ENCODE measurements at places on chromosomes 5 and 9.

- no peak for DNase-seq
Measured at GRCh38 chr5:31036411-31036810, 157.1 kb upstream of the CDH6 start.

DNA sequence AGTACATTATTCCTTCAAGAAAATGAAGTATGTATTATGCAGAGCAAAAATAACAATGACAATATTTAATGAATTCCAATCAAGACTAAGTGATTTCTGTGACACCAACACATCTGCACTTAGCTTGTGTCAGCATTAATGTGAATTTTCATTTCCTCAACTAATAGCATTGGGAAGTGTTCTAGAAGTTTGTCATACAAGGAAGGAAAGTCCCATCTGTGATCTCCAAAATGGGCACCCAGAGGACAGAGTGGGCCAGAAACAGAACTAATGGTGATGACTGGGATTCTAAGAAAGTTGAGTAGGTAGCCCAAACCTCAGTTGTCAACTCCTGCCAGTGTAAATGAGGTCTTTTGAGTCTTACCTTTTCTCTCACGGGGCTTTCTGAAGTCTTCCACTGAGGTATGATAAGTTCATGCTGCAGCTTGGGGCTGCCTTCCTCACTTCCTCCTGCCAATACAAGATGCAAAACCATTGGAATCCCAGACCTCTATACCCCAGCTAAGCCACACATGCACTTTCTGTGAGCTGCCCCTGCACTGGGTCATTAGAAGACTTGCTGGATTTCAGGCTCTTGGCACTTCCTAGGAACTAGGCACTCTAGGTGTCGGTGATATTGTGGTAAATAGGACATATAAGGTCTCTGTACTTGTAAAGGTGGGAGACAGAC, 4.9 kb downstream of the ADAM19 start:
- DNase-seq: no peak

DNA sequence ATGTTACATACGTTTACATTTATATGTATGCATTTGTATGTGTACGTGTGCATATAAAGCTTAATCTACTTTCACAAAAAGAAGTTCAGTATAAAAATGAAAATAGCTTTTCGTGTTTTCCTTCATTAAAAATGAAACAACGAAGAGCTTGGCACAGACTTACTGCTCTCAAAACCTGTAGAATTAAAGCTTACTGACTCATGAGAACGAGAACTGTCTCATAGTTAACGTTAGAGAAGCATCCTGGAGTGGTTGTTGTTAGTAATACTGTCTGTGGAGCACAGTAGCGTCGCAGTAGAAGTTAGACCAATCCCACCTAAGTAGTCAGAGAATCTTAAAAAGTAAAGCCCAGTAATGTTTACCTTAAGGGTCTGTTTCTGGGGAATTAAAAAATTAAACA, 1.3 kb downstream of the MAT2B start:
- no peak for DNase-seq

DNA sequence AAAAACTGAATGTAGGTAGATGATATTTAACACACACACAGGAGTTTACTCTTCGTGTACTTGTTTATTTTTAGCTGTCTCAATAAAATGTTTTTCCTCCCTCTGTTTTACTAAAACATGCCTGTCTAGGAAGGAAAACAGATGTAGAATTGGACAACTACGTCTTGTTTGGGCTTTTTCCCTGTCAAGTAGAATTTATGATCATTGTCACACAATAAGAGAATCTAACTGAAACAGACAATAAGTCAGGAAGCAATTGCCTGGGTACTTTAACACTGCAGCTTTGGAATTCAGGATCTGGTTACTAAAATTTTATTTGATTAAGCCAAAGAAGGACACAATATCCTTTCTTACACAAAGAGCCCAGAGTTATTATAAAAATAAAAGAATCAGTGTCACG, 164.2 kb downstream of the ZDHHC21 start:
- no peak for DNase-seq

GRCh38 chr9:34500623-34501267, 22.0 kb downstream of the ENHO start:
- DNase-seq: peak; percentile 23

DNA sequence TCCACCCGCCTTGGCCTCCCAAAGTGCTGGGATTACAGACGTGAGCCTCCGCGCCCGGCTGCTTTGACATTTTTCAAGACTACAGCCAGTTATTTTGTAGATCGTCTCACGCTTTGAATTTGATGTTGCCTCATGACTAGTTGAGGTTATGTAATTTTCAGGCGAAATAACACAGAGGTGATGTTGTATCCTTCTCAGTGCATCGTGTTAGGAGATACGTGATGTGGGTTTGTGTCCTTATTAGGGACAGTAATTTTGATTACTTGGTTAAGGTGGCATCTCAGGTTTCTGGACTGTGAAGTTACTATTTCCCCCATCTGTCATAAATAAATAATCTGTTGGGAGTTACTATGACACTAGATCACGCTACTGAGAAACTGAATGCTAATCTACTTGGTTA, 25.0 kb downstream of the CTNNA1 start:
- no peak for DNase-seq

DNA sequence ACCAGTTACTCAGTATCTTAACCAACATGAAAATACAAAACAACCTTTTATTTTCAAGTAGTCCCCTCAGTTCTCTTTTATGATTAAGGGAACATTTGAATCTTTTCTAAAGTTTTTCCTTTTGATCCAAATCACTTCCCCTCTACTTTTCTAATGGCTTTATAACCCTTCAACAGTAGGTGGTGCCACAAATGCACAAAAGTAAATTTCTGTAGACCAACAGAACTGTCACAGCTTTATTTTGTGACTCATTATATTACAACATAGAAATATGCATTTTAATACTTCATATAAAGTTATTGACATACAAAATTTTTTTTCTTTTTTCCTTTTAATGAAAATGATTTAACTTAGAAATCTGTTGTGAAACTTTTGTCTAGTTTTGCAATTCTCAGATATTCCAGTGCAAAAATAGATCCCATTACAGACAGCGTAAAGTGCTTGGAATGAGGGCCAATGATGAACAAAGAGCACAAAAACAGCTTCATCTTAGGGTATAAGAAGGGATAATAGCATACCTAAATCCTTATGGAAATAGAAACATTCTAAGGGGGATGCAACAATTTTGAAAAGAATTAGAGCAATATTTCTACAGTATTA, 17.0 kb downstream of the NIPSNAP3B start:
- DNase-seq: no peak

- no peak for DNase-seq
Measured at GRCh38 chr5:164649266-164649665, 1143.8 kb downstream of the MAT2B start.

GRCh38 chr5:138180183-138180782, 1.4 kb downstream of the KIF20A start:
- no peak for DNase-seq

DNA sequence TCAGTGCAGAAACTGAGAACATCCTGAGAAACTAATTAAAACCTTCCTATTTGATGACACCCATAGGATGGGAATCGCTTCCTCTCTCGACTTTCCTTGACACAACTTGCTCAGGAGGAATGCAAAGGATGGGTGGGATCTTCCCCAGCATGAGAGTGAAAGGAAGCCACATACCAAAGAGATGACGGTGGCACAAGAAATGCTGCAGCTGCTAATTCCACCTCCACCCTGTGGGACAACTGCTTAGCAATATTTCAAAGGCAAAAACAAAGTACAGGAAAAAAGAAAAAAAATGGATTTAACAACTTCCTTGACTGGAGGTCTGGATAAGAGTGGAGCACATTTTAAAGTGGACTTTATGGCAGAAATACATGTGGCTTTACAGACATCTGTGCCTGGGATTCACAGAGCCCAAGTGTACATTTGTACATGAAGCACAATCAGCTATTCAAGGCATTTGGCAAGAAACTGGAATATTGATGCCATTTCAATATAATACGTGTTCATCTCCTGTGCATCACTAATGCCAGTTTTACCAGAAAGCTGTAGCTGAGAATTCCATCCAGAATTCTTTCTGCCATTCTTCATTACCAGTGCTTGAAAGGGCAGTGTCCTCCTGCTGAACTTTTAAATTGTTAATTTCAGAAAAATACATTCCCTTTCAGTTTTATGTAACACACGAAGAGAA, 359.2 kb upstream of the ACTBL2 start:
- no peak for DNase-seq

DNA sequence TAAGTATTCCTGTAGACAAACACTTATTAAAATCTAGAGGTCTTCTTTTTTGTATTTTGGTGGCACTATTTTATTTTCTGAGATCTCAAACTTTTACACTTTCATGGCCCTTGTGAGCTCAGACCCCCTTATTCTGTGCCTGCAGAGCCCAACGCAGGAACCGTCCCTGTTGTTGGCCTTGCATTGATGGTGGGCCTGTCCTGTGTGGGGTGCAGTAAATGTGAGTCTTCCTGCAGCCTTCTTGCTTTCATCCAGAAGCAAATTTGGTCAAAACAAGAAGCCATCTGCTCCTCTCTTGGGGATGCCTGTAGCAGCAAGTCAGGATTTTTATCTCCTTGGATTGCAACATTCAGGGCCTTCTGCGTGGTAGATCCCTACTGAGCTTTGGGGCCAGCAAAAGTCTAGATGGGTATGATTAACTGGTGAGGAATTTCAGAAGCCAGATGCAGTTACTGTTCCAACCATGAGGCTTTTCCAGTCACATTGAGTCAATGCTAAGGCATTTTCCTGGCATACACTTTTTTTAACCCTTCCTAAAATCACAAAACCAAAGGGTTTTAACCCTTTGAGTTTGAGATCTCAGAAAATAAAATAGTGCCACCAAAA, 31.7 kb downstream of the BASP1 start:
- DNase-seq: no peak

DNA sequence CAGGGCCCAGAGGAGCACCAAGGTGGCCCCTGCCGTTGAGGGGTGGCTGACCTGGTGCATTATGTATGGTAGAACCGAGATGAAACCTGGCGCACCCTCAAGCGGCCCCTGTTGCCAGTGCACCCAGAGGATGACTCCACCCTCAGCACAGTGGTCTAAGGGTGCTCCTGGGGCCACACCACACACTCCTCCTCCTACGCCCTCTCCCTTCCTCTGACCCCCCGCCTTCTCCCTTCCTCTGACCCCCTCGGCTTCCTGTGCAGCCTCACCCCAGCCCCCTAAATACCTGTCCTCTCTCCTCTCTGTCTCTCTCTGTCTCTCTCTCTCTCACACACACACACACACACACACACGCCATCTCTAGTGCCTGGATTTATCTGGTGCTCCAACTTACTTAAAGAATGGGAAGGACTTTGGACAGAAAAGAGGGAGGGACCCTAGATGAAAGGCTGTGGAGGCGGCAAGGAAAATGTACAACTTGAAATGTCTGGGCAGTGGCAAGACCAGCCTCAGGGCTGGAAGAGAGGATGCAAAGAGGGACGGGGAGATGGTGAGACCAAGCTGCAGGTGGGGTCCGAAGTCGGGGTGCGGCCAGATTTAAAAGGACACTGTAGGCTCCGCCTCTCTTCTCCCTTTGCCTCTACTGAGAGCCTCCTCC, 18.2 kb upstream of the SLC30A5 start:
- no peak for DNase-seq

DNA sequence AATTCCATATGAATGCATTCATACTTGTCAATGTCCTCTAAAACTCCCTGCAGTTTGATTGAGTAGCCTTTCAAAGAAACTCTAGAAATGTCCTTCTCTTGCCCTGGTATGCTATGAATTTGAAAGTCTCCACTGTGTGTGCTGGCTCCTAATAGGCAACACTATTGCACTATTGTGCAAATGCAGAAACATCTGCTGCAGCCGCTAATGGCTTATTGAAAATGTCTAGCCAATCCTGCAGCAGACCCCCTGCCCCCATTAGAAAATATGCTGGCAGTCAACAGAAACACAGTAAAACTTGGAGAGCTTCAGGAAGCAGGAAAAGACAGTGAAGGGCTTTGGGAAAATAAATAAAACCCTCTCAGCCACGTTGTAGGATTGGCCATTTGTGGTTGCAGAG, 87.3 kb upstream of the GRAMD2B start:
- DNase-seq: no peak

GRCh38 chr5:172941067-172941516, 18.1 kb upstream of the RPL26L1 start:
- DNase-seq: no peak

DNA sequence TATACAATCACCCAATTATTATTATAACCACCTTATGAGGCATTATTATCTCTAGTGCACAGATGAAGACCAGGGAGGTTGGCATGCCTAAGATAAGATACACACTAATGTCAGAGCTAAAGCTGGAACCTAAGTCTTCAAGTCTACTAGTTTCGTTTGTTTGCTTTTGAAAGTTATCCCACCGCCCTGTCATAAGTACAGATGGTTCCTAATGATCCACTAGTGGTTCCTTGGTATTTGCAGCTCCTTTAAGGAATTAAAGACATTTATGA, 14.1 kb downstream of the NDUFA8 start:
- no peak for DNase-seq

GRCh38 chr9:131465401-131465800, 37.3 kb upstream of the POMT1 start:
- no peak for DNase-seq

GRCh38 chr9:4048441-4048840, 251.4 kb downstream of the GLIS3 start:
- DNase-seq: no peak

- DNase-seq: peak; percentile 54
Measured at GRCh38 chr9:130834371-130835336, at the start of gene ABL1. TSS of gene ABL1 (plus strand) at chr9:130835254. CDS start at chr9:130835447, 193 bp downstream.
